ENCODE measurements at places on chromosomes 2 and 18.

- no peak for DNase-seq
Observed at GRCh38 chr2:133859578-133859977, 291.3 kb upstream of the NCKAP5 start.

GRCh38 chr18:6963452-6964097 lies 154.0 kb downstream of the LAMA1 start:
- DNase-seq: no peak

DNA sequence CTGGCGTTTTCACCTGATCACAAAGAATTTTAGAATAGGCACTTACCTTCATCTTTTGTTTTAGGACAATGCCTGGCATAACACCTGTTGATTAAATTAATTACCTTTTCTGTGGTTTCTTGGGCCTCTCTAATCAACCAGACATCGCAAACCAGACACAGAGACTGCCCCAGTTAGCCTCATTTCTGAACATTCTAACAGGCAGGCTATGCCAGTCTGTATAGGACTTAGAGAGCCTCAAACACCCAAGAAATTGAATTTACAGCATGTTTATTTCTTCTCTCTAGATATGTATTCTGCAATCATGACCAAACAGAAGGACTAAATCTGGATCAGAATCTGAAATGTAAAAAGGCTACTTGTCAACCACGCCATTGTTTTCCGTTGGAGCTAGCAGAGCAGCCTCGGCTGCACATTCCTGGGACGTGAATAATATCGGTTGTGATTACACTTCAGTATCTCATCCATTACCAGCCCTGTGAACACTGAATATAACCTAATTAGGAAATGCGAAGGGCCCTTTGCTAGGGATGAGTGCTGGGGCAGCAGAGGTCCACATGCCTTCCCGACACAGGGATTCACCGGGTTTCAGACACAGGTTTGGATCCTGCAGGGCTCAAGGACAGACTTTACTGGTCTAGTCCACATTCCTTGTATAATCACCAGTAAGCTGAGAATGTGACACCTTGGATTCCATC lies 17.5 kb upstream of the CDC42EP3 start:
- no peak for DNase-seq

DNA sequence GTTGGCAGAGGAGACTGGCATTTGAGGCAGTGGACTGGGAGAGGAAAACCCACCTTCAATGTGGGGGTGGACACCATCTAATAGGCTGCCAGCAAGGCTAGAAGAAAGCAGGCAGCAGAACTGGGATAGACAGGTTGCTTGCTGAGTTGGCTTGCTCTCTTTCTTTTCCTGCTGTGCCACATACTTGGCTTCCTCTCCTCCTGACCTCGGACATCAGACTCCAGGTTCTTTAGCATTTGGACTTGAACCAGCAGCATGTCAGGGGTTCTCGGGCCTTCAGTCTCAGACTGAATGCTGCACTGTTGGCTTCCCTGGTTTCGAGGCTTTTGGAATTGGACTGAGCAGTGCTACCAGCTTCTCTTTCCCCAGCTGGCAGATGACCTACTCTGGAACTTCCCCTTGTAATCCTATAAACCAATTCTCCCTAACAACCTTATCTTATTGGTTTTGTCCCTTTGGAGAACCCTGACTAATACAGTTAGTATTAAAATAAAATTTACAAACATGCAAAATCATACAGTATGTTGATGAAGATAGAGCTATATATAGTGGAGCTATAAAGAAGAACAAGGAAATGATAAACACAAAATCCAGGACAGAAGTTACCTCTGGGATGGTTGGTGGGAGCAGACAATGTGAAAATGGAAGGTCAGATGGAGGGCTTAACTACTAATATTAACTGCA lies 15.9 kb downstream of the DSEL start:
- no peak for DNase-seq

DNA sequence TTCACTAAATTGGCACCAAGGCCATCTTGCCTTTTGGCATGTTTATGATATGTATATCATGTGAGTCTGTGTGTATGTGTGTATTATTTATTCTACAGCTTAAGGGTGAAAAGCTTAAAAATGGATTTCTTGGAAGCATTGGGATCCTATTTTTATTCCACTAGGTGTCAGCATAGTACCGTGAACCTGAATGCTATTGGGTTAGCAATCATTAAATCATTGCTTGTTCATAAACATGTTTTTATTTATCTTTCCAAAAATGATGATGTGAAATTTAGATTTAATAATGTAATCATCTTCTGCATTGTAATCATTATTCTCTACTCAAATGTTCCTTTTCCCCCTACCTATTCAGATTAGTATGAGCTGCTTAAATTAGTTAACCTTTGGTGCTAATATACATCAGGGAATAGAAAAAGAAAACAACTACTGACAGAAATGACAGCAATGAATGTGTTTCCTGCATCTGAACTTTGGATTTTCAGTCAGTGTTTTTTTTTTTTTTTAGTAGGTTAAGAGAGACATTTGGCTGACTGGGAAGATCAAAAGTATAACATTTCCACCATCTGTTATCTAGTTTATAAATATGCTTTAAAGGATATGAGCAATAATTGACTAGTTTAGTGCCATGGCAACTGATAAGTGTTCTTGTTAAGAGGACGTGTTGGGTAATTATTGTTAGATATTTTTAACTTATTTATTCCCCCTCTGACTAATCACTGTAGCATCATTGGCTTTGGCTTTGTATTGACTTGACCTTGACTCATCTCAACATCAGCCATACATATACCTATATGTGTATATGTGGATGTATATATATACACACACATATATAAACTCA lies 14.1 kb upstream of the ZSWIM2 start:
- no peak for DNase-seq

DNA sequence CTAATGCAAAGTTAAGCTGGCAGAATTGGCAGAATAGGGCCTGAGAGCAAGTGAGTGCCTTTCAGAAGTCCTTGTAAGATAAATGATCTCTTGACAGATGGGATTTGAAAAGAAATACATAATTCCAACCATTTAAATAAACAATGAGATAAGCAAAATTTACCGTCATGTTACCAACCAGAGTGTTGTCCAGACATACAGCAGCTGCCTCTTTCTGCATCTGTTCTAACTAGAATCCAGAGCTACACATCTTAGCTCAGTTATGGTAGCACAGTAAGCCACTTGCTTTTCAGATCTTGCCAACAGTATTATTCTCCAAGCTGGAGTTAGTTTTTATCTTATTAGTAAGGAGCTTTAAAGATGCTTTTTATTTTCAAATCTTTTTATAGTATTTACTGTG lies 179.6 kb downstream of the BARD1 start:
- DNase-seq: no peak

GRCh38 chr2:67652679-67653078 lies 255.5 kb downstream of the ETAA1 start:
- no peak for DNase-seq

DNA sequence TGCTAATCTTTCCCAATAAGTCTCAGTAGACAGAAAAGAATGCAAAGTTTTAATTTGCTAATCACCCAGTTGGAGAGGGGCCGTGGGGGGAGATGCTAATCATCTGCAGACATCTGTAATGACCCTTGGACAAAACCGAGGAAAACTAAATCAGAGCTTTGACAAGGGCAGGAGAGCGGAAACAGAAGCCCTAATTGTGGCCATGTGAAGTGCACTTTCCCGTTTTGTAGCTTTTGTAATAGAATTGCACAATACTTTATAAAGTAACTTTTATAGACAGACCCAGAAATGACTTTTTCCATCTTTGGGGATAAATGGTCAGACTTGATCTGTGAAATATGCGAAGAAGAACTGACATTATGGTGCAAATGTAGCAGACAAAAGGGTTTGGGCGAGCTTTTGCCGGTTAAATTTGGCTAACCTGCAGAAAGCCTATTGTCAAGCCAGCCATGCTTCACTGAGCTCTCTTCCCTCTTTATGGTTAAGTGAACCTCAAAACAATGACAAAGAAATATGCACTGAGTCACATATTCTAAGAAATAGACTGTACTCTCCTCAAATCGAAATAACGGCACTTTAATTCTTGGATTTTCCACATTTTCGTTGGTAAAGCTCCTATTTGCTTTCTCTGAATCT lies 980.1 kb upstream of the POU3F3 start:
- DNase-seq: no peak

DNA sequence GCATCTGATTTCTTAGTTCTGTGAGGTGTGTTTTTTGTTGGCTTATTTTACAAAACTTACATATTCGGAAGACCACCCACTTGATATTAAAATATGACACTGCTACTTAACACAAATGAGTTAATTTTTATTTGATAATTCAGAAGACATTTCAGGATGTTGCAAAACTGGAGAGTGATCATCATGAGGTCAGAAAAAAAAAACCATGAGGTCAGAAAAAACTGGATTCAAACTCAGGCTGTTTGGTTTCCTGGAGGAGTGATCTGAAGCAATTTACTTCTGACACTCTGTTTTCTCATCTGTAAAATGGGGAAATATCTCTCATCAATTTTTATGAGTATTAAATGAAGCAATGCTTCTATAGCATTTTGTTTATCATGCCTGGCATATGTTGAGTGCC lies 1.8 kb upstream of the CCBE1 start:
- no peak for DNase-seq

DNA sequence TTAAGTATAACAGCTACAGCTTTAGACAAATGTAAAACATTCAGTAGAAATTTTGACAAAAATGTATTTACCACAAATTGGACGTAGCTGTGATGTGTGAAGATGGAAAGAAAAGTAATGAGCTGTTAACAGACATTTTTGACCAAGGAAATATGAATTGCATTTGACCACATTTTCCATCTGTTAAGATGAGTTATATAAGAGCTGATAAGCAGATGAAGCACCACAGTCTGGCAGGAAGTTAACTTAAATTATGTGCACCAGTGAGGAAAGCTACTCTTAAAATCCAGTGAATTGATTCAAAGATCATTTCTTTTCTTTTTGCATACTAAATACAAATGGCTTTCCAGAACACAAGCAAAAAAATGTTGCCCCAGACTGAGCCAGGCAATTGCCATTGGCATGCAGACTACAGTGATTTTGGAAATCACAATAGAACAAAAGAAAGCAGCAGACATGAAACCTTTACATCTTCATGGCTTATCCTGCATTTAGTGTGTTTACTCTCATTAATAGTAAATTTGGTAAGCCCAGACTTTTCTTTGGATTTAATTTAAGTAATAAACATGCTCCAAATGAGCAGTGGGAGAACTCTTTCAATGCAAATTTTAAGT lies 493.7 kb downstream of the TMX3 start:
- DNase-seq: no peak

DNA sequence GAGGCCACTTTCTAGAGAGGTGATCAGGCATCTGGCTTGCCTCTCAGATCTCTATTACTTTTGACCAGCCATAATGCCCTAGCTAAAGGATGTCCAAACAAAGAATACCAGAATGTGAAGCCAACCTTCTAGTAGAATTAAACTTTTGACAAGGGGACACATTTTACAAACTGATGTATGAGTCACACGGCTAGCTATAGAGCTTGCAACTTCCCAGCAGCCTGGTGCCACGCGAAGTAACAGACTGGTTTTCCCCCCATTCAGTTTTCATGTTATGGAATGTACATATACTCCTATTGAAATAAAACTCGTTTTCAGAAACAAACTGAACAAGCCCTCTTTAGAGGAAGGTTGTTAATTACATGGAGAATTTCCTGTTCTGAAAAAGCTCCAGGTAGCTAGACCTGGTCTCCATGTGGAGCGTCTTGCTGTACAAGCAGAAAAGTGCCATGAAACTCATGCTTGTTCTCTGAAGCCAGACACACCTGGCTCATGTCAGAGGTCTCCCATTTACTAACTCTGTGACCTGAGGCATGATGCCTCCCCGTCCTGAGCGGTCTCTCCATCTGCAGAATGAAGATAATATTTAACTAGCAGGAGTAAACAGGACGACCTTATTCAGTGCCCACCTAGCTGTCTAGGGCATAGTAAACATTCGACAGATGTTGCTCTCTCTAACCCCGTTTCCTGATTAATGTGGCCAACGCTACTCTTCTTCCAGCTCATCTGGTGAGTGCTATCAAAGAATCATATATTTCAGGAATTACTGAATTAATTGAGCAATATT lies 81.5 kb upstream of the MAP3K20 start:
- no peak for DNase-seq

- no peak for DNase-seq
Observed at GRCh38 chr18:23992089-23992940, 22.2 kb upstream of the TTC39C start.

- no peak for DNase-seq
Observed at GRCh38 chr2:201235860-201236811, 24.2 kb upstream of the CASP8 start.

DNA sequence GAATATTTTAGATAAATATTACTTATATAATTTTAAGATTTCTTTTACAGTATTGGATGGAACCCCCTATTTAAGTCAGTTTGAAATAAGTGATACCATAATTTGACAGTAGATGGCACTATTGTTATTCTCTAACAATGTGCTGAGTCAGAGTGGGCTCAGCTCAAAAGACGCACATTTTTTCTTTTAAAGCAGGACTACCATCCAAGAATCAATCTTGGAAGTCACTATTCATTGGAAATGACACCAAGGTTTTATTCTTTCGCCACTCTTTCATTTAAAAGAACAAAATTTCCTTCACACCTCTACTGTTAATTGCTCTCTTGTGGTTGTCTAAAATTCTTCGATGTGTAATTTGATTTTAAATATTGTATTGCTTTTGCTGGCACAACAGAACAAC lies 32.6 kb upstream of the SPAG16 start:
- DNase-seq: no peak

- no peak for DNase-seq
Observed at GRCh38 chr2:197254776-197255530, 55.6 kb downstream of the ANKRD44 start.

- DNase-seq: no peak
Observed at GRCh38 chr18:44935455-44935854, 254.8 kb downstream of the SETBP1 start.

GRCh38 chr2:187991389-187991788 lies 300.3 kb upstream of the GULP1 start:
- no peak for DNase-seq

GRCh38 chr18:506264-506663 lies 5.8 kb upstream of the COLEC12 start:
- no peak for DNase-seq

- peak; percentile 85 for DNase-seq
Observed at GRCh38 chr18:76658627-76659026, 163.6 kb upstream of the ZNF516 start.

- no peak for DNase-seq
Observed at GRCh38 chr2:38201784-38202183, 125.8 kb upstream of the CYP1B1 start.

- DNase-seq: no peak
Observed at GRCh38 chr2:219207134-219207883, 727 bp downstream of the ZFAND2B start.

GRCh38 chr18:255171-255570 lies 12.7 kb downstream of the THOC1 start:
- no peak for DNase-seq

- no peak for DNase-seq
Observed at GRCh38 chr2:140178234-140178633, 1398.0 kb upstream of the NXPH2 start.

- no peak for DNase-seq
Observed at GRCh38 chr2:68807821-68808266, 63.4 kb downstream of the BMP10 start.

GRCh38 chr2:64312622-64313397 lies 141.2 kb upstream of the LGALSL start:
- DNase-seq: no peak

GRCh38 chr18:55158570-55158969 lies 199.3 kb upstream of the CCDC68 start:
- no peak for DNase-seq
